ENCODE measurements at places on chromosomes 6 and 20.

DNA sequence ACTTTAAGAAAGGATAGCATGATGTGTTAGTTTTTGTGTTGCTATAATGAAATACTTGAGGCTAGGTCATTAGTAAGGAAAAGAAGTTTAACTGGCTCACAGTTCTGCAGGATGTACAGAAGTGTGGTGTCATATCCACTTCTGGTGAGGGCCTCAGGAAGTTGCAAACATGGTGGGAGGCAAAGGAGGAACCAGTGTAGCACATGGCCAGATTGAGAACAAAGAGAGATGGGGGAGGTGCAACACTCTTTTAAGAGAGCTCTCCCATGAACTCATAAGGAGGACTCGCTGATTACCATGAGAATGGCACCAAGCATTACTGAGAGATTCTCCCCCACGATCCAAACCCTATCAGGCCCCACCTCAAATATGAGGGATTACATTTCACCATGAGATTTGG is 265.4 kb downstream of the RIMS1 start:
- DNase-seq, result no peak

- DNase-seq, result no peak
These were observed 31.5 kb downstream of the TRAF3IP2 start for GRCh38 chr6:111573892-111574797.

GRCh38 chr6:124995131-124995530 is 32.9 kb downstream of the RNF217 start:
- DNase-seq, result no peak

- DNase-seq, result no peak
These were observed 9.7 kb upstream of the CEP43 start for GRCh38 chr6:166989427-166990032.

- DNase-seq, result peak; percentile 38
These were observed 1.9 kb downstream of the JARID2 start for GRCh38 chr6:15247500-15248450.

GRCh38 chr6:145428706-145429105 is 306.6 kb downstream of the EPM2A start:
- DNase-seq, result no peak

GRCh38 chr6:27630727-27631608 is 158.1 kb upstream of the ZNF184 start:
- peak; percentile 47 for DNase-seq

DNA sequence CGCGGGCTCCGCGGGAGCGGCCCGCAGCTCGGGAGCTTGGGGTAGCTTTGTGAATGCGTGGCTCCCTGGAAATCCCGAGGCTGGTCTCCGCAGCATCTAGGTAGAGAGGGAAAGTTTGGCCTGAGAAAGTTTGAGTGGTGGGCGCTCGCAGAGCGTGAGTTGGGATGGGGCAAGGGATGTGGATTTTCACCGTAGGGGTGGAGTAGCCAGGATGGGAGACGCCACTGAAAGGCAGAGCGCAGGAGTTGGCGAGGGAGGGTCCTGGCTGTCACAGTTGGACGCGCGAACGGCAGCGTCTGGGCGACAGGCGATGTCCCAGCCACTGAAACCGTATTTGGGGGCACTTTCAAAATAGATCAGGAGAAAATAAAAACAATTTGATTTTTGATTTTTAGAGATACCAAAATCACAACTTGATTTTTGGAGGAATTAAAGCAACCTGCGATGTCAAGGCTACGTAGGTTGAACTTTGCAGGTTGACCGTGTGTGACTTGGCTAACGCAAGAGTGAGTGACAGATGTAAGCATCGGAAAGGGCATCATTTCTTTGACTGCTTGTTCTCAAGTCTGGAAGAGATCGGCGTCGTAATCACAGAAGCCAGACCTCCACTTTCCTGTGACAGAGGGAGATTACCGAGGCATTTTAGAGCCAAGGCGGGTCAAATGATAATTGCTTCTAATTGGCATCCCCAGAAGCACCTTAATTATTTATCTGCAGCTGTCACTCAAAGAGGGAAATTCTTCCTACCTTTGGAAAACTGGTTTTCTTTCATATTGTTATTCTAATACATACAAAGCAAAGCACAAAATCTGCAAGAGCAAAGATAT is 646 bp downstream of the HEY2 start:
- no peak for DNase-seq

- no peak for DNase-seq
These were observed 23.0 kb downstream of the CEBPB start for GRCh38 chr20:50213531-50214106.

DNA sequence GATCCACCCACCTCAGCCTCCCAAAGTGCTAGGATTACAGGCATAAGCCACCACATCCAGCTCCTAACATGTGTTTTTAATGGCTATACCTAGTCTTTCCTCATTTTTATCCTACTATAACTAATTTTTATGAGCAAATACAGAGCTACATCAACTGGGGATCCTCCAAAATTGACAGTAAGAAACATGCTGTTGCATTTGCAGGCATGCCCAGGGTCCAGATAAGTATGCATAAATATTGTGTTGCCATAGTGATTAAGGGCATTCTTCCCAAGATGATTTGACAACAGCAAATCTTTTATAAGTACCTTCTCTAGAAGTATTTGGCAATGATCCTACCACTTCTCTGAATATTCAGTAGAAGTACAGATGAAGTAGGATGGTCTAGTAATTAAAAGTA is 41.9 kb upstream of the MOXD1 start:
- no peak for DNase-seq

DNA sequence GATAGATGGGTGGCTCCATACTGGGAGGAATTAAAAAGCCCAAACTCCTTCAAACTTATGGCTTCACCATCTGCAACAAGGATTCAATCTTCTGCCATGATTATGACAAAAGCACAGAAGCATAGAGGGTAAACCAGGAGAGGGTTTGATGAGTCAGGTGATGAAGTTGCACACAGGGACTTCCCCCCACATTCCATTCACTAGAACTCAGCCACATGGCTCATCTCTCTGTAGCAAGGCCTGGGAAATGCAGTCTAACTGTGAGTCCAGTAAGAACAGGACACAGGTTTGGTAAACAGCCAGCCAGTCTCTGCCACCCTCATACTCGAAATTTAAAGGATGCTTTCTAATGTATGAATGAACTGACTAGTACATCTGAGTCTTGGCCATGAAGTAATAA is 142.9 kb downstream of the HIVEP2 start:
- DNase-seq, result no peak

DNA sequence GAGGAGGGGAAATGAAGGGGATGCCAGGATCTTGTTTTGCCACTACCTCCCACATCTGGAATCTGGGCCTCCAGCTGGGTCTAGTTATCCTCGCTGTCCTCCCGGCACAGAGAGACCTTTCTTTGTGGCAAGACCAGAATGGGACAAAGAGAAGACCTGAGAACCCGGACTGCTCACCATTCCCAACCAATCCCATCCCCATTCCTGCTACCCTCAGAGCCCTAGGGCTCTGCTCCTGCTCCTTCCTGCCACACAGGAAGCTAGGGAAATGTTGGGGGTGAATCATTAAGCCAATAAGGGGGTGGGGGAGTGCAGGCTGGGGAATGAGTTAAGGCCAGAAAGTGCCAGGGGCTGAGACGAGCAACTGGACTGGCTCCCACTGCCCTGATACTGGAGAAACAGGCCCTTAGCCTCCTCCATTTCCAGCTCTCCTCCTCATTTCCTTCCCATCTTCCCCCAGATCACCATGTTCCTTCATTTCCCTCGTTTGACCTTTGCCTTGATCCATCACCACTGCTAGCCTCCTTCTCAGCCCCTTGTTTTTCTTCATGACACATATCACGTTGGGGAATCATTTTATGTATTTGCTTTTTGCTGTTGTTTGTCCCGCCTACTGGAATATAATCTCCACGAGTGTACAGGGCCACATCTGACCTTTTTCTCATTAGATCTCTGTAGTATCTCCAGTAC is 4.6 kb upstream of the IER3 start:
- no peak for DNase-seq

GRCh38 chr20:53840532-53840931 is 229.9 kb downstream of the BCAS1 start:
- no peak for DNase-seq

DNA sequence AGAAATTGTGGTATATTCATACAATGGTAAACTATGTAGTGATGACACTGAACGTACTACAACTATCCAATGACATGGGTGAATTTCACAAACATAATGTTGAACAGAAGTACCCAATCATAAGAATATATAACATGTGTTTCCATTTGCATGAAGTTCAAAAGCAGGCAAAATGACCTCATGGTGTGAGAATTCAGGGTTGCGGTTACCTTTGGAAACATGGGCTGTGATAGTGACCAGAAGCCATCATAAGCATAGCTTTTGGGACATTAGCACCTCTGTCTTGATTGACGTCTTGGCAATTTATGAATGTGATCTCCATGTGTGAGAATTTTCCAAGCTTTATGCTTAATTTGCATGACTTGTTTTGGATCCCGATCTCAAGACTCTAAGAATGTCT is 500.1 kb upstream of the JAG1 start:
- DNase-seq, result no peak

- no peak for DNase-seq
These were observed 17.8 kb upstream of the ZNF217 start for GRCh38 chr20:53611449-53611894.

Measured in stimulated activated CD4-positive, alpha-beta T cell treated with anti-CD3 and anti-CD28 coated beads, Interleukin-4, amount 100 ng/mL, for 48 hours (primary cell).